Upper lobe of right lung (tissue), 1 donor: ENCODE measurements at places on chromosomes 2 and 18.

DNA sequence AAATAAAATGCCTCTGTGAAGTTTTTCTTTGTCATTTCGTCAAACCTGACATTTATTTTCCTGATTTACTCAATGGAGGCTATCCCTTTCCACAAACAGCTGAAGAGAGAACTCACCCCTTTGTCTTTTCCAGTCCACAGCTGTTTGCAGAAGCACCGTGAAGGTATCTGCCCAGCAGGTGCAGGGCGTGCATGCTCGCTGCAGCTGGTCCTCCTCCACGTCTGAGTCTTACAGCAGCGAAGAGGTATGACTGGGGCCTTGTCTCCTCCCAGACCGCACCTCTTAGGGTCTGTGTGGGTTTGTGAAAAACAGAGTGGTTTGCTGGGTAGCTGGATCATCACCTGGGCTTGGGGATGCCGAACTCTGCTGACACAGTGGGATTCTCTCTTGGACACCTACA, 9.7 kb downstream of the SPP2 start:
- no peak for DNase-seq

DNA sequence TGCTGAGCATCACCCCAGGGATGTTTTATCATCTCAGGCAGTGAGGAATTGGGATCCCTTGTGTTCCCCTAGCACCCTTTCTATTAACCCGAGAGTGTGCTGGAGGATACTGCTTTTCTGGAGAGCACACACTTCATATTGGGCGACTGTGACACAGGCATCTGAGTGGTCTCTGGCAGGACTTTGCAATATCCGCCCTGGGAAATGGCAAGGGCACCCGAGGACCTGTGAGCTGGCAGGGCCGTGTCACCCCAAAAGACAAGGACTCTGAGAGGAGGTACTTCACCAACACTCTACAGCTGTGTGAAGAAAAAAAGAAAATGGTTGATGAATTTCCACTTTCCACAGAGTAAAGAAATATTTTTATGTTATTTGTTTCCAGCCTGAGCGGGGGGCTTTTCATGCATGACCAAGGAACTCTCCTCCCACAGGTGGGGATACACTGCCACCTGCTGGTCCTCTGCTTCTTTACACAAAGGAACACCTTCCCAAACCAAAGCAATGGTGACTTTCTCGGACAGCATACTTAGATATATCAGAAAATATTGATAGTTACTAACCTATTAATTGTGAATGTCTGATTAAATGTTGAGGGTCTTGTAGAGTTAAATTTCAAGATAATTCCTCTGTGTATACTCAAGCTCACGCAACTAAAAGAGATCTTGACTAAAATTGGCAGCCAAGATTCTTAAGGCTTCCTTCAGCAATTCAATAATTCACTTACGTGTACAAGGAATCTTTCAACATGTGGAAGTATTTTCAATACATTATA, 45.9 kb upstream of the REG3G start:
- DNase-seq, result no peak

GRCh38 chr2:12718711-12719399, 2.1 kb downstream of the TRIB2 start:
- no peak for DNase-seq

DNA sequence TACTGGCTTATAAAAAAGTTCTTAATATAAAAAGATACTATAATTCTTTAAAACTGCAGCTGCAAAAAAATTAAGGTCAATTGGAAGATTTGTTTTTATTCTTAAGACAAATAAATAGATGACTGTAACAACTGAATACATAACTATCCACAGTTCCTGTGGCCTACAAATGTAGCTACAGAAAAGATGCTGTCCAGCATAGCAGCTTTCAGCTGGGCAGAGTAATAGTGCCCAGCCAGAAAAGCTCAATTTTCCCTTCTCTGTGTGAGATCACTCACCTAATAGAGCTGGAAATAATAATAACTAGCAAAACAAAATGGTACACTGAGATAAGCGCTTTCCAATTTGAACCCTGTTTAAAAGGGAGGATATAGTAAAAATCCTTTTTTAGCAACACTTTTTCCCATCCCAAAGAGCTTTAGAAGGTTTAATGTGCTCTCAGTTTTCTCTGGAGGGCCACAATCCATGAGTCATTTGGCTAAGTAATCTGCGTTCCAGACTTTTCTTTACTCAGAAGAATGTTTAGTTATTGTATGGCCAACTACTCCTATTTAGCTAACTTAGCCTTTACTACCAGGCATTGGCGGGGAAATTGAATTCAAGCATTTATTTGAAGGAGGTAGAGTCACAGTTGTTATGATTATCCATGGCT, 158.1 kb upstream of the SLC39A10 start:
- no peak for DNase-seq

DNA sequence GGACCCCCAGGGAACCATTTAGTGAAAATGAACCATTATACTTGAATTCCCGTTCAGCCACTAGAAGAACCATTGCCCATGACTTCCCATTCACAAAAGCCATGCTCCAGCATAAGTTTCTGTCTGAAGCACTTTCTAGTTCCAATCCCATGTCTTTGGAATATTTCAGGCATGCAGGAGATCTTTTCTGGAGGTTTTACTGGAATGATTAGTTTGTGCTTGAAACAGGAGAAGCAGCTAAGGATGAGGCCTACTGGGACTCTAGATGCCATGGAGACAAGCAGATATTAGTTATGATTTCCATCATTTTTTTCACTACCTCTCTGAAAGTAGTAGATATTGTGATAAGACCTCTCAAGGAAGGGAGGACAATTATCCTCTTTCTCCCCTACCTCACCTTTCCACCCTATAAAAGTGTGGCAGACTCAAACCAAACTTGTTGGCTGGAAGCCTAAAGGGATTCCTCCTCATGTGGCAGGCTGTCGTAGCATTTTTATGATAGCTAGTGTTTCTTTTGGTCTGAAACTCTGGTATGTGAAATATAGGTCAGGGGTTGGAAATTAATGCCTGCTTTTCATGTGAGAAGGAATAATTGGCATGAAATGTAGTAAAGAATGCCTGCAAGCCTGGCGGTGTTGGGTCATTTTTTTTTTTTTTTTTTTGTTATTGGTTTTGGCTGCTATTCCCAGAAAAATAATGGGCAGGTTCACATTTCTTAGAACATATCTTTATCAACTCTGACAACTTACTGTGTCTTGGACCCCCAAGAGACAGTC, 29.3 kb upstream of the MMADHC start:
- DNase-seq, result no peak

GRCh38 chr2:192267484-192267883, 72.8 kb upstream of the TMEFF2 start:
- DNase-seq, result no peak

GRCh38 chr2:190771726-190772125, 108.9 kb upstream of the GLS start:
- no peak for DNase-seq

DNA sequence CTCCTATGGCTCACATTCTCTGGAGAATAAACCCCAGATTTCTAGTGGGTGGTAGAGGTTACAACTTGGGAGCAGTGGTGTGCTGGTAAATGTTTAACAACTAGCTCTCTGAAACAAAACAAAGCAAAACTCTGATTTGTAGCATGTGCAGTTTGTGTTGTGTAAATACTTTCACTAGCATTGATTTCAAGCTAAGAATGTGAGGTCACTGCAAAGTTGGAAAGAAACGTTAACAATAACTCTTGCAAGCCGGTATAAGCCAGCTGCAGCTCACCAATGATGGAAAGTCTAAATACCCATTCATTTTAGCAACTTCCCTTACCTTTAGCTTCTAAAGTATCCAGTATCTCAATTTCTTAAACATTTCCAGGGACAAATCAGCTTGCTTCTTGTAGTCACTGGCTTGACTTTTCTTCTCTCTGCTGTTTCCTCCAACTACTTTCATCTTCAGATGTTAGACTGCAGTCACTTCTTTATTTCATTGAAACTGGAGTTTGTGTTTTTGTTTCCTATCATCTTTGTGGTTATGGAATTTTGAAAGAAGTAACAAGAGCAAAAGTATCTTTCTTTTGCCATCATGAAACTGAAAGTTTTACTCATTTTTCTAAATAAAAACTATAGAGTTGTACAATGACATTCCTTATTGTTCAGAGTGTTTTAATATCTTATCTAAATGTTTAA, 140.2 kb downstream of the PLCL1 start:
- DNase-seq, result no peak

DNA sequence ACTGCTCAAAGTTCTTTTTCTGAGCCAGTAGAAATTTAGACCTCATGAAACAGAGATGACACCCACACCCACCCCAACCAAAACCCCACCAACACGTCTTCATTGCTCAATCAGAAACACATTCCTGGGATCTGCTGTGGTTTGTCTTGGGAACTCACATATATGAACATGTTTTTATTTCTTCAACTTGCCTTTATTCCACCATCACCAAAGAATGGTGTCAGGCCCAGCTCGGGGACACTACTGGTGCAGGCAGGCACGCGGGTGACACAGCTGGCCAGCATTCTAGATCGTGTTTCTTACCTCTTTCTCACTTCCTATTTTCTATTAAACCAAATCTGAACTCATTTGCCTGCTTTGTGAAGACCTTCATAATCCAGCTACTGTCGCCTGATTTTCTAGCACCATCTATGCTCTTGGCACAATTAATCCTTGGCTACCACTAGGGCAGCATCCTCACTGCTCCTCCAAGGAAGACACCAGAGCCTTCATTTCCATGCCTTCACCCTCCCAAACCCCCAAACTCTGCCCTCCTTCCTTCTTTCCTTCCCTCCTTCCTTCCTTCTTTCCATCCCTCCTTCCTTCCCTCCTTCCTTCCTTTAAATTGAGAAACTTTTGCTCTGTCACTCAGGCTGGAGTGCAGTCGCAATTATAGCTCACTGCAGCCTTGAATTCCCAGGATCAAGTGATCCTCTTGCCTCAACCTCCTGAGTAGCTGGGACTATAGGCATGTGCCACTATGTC, 157.1 kb downstream of the BCL2 start:
- peak; percentile 71 for DNase-seq

- no peak for DNase-seq
These were observed 31.6 kb downstream of the LIMS1 start for GRCh38 chr2:108565778-108566375.

GRCh38 chr18:3966642-3967358, 488.3 kb downstream of the DLGAP1 start:
- DNase-seq, result no peak

DNA sequence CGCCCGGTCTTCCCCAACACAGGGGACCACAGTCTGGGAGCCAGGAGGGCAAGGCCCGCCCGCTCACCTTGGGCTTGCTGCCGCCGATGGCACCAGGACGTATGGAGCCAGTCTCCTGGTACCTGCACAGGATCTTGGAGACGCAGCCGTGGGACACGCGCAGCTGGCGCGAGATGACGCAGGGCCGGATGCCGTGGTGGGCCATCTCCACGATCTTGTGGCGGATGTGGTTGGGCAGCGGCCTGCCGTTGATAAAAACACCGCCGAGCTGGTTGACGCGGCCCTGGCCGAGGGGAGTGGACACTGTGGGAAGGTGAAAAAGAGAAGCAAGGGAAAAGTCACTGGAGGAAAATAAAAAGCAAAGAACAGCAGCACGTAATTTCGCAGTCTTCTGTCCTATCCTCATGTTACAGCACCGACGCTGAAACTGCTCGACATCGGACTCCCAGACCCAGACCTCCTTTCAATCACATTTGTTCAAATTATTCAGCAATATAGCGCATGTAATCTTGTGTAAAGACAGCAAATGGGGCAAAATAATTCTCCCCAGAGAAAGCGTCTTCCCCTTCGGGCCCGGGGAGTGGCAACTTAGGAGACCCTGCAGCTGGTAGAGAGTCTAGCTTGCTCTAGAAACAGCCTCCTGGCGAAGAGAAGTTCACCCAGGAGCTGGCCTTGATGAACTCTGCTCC, 1.7 kb downstream of the PAX3 start:
- DNase-seq, result no peak

- peak; percentile 91 for DNase-seq
These were observed 625 bp downstream of the ARPC2 start for GRCh38 chr2:218217360-218218267.

GRCh38 chr2:208415255-208415654, 8.7 kb downstream of the PTH2R start:
- DNase-seq, result no peak

- DNase-seq, result no peak
These were observed 730 bp downstream of the B3GNT7 start for GRCh38 chr2:231396058-231396821.

DNA sequence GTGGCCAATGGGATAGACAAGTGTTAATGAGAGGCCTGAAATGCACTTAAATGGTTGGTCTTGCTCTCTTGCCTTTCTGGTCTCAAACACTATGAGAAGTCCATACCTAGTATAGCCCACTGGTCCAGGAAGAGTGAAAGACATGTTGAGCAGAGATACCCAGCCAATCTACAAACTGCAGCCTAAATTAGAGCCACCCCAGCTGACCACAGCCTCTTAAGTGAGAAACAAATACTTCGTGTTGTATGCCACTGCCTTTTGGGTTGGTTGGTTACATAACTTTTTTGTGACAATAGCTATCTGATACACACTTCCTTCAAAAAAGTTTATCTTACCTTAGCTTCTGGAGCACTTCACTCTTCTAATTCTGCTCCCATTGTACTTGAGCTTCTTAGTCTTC, 8.8 kb upstream of the EXOC6B start:
- DNase-seq, result no peak

GRCh38 chr2:27323596-27324285, 844 bp upstream of the MPV17 start:
- no peak for DNase-seq

- DNase-seq, result no peak
These were observed 290.3 kb downstream of the TRIB2 start for GRCh38 chr2:13006829-13007717.

DNA sequence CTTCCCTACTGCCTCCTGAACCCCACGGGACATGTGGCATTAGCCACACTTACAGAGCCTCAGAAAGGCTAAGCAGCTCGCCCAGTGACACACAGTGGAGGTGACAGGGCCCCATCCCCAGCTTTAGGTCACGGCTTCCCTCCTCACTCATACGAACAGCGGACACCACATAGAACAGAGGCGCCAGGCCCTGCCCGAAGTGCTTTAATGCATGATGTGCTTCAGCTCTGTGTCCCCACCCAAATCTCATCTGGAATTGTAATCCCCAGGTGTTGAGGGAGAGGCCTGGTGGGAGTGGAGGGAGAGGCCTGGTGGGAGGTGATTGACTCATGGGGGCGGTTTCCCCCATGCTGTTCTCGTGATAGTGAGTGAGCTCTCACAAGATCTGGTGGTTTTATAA, 135.3 kb downstream of the PTGR3 start:
- DNase-seq, result no peak

DNA sequence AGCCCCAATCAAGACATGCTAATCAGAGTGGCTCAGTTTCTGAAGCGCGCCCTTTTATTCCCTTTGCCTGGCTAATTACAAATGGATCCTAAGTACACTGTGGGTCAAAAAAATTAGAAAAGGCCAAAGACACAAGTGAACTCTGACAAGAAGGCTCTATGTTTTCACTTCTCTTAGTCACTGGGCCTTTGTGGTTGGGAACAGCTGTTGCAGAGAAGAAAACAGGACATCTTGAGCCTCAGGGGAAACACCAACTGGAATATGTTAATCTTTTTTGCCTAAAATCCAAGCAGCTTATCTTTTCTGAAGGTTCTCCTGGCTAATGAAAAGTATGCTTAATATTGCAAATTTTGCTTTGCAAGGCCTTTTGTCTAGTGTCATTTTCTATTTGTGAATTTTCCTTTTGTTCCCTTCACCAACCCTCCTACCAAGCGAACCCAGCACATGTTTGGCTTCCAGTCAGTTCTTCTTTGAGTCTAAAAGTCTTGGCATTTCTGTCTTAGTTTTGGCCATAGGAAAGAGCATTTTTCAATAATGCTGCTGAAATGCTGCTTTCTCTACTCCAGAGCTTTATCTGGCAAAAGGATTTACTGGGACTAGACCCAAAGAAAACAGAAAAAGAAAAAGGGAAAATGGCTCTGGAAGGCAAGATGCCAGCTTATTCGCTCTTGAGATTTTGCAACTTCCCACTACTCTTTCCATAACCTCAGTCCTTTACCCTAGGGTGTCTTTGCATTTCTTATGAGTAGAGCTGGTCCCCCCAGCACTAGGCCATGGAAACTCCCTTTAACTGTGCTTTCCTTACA, 440.2 kb upstream of the ST6GAL2 start:
- no peak for DNase-seq
